ENCODE measurements at places on chromosomes 16 and 17.

DNA sequence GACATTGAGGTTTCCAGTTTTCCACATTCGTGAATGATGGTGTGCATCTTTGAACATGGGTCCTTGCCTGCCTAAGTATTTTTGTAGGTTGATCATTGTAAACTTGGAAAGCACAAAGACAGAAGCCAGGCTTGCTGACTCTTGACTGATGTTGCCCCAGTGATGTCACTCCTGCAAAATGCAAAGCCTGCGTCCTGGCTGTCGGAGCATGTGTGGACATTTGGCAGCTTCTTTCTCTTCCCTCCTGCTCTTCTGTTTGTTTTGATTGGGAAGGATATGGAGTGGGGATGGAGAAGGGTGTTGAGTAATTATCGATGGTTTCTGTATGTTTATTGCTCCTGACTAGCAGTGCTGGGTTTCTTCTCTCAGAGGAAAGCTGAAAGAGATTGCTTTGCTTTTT, 3.2 kb downstream of the NDE1 start:
- no peak for DNase-seq

- no peak for DNase-seq
These were observed 15.5 kb downstream of the AXIN2 start for GRCh38 chr17:65545705-65546523.

GRCh38 chr17:27526604-27527002, 70.4 kb downstream of the KSR1 start:
- peak; percentile 35 for DNase-seq

- no peak for DNase-seq
These were observed 3.0 kb downstream of the SSTR5 start for GRCh38 chr16:1075546-1075945.

GRCh38 chr16:12763517-12763916, 40.2 kb downstream of the CPPED1 start:
- no peak for DNase-seq

DNA sequence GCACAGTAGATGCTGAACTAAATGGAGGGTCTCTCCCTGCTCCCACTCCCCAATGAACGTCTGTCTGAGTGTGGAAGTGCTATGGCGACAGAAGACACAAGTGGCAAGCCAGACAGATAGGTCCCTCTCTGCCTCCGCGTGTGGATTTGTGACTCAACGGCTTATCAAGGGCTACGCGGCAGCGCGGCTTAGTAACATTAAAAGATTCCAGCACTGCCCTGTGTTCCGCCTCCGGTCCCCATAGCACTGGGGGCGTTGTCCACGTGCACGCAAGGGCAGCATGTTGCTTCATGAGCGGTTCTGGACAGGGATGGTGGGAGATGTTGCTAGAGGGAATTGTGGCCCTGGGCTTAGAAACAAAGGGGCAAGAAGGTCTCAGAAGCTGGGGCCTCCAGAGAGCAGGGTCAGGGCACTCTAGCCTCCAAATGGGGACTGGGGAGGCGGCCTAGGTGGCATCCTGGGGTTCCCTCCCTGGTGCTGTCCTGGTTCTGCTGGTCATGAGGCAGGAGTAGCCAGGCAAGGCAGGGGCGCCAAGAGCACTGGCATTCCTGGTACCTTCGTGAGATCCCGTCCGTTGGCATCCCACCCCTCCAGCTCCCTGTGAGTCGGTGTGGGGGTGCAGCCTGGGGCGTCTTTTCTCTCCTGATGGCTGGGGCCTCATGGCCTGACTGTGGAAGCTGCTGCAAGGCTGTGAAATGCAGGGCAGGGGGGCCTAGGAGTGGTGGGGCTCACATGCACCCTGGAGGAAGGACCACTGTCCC, 9.1 kb downstream of the CRHR1 start:
- no peak for DNase-seq

- DNase-seq: no peak
These were observed 4.4 kb downstream of the DLG4 start for GRCh38 chr17:7215136-7215638.

- DNase-seq: peak; percentile 44
These were observed 50.9 kb downstream of the LDHD start for GRCh38 chr16:75065521-75066149.

GRCh38 chr17:55442953-55443683, 21.5 kb upstream of the MMD start:
- DNase-seq: no peak

DNA sequence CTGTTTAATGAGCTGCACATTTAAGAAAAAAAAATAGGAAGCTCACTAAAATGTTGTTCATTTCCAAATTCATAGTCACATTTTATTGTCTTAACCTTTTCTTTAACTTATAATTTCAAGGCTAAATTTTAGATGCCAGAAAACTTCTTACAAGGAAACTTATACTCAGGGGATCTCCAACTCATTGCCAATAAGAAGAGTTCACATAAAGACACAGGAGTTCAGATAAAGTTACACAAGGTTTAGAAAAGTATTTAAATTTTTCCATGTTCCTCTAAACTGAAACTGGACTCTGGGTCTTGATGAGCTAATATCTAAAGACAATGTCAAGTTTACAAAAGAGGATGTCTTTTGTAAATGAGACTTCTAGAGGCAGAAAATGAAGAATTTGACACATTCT, 190.7 kb upstream of the KCNJ16 start:
- DNase-seq: no peak

GRCh38 chr17:66637491-66637890, 197.4 kb upstream of the CACNG5 start:
- no peak for DNase-seq

DNA sequence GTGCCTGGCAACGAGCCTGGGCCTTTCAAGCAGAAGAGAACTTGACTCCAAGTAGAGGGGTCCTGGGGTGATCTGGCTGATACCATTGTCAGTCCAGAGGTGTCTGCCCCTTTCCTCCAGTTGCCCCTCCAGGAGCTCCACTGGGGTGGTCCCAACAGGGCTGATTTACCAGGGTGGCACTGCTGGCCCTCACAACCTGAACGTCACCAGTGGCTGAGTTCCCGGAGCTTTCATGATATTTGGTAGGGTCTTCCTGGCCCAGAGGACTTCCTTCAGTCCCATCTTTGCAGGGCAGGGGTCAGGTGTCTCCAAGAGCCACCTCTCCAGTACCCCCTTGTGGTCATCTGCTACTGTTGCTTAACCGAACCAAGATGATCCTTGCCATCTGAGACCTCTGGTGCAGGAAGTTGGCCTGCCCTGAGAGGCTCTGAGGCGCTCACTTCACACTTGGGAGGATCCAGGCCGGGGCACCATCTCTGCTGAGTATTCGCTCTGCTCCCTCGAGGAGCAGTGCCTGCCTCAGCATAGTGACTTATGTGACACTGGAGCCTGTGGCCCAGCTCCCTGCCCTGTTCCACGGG, 3.5 kb downstream of the LIMD2 start:
- DNase-seq: no peak

Measured in hematopoietic multipotent progenitor cell treated with erythropoietin and hydrocortisone succinate and interleukin-3 and kit ligand, for 15 days (in vitro differentiated cells).